ENCODE measurements at places on chromosomes 1 and 21. TPM values are rescaled to one million over a fixed set of nuclear protein-coding genes. Genes with fewer than 3 reads are reported as not detected.

SPRR2B gene
- total RNA-seq = not detected

TYW3 gene
- total RNA-seq = 22.0 TPM

S100B gene
- total RNA-seq = 2.7 TPM

DNA sequence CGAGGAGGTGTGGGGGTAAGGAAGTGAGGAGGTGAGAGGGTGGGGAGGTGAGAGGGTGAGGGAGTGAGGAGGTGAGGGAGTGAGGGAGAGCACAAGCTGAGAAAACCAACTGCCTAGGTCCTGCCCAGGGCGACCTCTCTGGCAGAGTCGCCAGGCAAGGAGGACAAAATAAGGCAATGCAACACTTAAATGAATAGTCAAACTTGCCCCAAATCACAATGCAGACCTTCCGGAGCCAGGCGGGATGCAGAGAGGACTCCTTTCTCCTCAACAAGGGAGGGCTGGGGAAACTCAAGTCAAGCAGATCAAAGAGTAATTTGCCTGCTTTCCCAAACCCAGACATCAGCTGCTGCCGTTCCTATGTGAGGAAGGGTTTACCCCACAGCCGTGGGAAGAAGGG lies 86.0 kb downstream of the CCDC185 start:
- no peak for DNase-seq

DNA sequence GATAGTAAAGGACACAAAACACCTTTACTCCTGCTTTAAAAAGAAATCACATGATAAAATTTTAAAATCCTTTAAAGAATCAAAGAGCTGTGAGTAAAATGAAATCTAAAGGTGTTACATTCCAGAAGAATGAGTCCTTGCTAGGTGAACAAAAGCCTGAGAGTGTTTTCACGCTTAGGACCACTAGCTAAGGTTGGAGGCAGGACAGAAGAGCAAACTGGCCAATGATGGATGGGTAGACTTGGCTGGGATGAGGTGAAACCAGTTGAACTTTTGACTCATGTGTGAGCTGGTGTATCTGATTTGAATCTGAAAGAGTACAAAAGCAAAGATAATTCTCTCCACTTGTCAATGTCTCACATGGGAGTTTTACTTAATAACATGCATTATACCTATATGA lies 35.1 kb downstream of the CATSPERE start:
- DNase-seq = no peak

Data from activated CD8-positive, alpha-beta T cell treated with anti-CD3 and anti-CD28 coated beads for 36 hours (primary cell).